AG09319 (cell line): ENCODE measurements at places on chromosomes 4 and X.

DNA sequence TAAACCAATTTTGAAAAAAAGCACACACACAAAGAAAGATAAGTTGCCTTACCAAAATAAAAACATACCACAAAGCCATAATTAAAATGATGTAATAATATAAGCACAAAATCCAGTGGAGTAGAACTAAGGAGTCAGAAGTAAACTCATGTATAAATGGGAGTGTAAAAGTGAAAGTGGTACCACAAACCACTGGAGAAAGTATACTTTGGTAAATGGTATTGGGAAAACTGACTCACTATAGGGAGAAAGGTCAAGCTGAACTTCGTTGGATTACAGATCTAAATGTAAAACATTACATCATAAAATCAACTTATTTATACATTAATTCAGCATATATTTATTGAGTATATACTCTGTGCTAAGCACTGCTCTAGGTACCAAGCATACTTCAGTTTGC is 46.3 kb upstream of the HHIP start:
- DNase-seq, result no peak

DNA sequence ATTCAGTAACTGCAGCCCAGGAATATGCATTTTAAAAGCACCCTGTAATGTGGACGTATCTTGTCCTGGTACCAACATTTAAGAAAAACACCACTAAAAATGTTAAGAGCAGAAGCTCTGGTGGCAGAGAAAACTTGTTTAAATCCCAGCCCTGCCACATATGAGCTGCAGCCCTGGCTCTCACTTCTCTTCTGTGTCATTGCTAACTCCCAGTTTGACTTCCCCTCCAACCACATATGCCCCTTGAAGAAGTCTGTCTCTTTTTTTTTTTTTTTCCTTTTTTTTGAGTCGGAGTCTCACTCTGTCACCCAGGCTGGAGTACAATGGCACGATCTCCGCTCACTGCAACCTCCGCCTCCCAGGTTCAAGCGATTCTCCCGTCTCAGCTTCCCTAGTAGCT is 14.8 kb downstream of the LHFPL1 start:
- no peak for DNase-seq

- DNase-seq, result no peak
These were observed 6.9 kb downstream of the CLCN3 start for GRCh38 chr4:169627307-169627706.

DNA sequence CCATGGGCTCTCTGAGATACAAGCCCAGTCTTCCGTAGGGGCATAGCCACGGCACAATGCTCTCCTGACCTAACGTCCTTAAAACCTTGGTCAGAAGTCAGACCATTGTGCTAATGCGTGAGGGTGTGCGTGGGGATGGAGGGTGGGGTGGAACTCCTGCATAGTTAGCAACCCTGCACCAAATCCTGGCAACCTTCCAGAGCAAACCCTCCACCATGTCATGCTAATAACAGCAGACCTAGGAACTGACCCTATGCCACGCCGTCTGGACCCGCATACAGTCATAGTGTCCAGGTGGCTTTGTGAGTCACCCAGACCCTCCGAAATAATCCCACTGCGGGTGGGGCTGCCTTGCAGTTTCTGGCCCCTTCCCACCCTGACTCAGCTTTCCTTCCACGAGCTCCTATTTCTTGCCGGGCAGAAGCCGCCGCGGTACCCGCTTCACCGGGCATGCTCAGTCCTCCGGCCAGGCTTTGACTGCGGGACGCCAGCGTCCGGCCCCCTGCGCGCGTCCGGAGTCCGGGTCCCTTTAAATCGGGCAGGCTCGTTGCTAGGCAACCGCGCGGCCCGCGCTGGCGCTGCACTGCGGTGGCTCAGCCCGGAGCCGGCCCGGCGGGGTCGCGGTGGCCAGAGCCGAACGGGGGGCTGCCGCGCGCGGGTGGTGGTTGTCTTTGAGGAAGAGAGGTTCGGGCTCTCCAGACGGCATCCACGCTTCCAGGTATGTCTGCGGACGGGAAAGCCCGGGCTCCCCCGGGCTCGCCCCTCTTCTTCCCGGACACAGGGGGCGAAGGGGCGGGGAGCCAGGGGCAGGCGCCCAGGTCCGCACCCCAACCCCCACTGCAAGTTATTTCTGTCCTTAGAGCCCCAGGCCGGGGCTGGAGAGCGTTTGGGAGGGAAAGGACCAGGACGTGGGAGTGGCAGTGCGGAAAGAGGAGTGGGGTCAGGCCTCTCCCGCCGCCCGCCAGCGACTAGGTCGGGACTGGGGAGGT is at the start of gene CCDC160:
TSS of gene CCDC160 (plus strand) at position 557 of the 989 bp plus-strand sequence. CDS start 7,619 bp downstream, outside the sequence.
- no peak for DNase-seq

DNA sequence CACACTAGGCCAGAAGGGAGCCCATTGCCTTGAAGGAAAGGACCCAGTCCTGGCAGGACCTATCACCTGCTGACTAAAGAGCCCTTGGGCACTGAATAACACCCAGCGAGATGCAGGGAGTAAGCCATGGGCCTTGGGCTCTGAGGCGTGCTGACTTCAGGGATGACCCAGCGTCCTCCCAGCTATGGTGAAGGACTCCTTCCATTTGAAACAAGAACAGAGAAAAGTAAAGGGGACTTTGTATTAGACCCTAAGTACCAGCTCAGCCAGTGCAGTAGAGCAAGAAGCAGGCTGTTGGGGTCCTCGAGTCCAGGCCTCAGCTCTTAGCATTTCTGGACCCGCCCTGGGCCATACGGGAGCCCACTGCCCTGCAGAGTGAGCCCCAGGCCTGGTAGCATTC is 5.1 kb downstream of the ETDA start:
- no peak for DNase-seq
